Thoracic aorta (tissue), 2 donors: ENCODE measurements at places on chromosomes 2 and 18. TPM values are rescaled to one million over a fixed set of nuclear protein-coding genes. Genes with fewer than 3 reads are reported as not detected.

- no peaks in the 10 kb centered on the region for H3K27me3 ChIP-seq
- no peak overlapping the region for H3K27ac ChIP-seq
- no peak for DNase-seq
- H3K4me3 ChIP-seq = no peak overlapping the region
- no peaks in the 10 kb centered on the region for H3K4me1 ChIP-seq
- no peaks in the 10 kb centered on the region for H3K36me3 ChIP-seq
Observed at GRCh38 chr2:95057535-95058370, 32.2 kb downstream of the MAL start.

DNA sequence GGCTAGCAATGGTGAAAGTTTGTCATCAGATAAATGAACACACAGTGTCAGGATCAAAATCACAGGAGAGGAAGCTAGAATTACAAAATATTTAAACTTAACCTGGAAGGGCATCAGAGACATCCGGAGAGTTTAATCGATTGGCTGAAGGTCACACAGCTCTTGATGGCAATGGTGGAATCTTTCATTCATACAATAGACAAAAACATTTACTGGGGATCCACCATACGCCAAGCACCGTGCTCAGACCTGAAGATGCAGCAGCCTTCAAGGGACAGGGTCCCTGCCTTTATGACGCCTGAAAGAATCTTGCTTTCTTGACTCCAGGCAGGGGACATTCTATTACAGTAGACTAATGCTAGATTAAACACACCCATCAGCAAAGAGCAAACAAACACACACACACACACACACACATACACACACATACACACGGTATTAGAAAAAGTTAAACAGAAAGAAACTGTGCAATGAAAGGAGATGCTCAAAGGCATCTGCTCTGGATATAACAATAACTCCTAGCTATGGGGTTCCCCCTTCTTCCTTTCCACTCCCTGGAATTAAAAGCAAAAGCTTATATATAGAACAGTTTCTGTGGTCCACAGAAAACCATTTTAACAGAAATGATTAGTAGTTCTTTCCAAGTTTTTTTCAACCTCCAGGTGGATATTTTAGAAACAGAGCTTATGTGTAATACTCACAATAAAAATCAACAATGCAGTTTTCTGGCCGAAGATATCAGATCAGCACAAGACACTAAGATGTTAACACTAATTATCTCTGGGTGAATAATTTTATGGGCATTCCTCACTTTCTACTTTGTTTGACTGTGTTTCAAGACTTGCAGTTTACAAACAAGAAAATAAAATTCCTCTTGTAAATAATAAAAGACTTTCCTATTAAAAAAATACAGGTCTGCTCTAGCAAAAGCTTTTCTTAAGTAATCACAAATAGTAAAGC, 151.7 kb downstream of the ANKRD44 start:
- H3K27me3 ChIP-seq = no peaks in the 10 kb centered on the region
- no peaks in the 10 kb centered on the region for H3K36me3 ChIP-seq
- peak overlapping the region; percentile 60 for H3K4me3 ChIP-seq
- peaks cover 25% of the 10 kb centered on the region for H3K4me1 ChIP-seq
- peak overlapping the region; percentile 65 for H3K27ac ChIP-seq
- no peak for DNase-seq

- no peak overlapping the region for H3K4me3 ChIP-seq
- H3K27ac ChIP-seq = no peak overlapping the region
- no peaks in the 10 kb centered on the region for H3K4me1 ChIP-seq
- H3K36me3 ChIP-seq = no peaks in the 10 kb centered on the region
- no peak for DNase-seq
- no peaks in the 10 kb centered on the region for H3K27me3 ChIP-seq
Observed at GRCh38 chr2:75356865-75357264, 157.5 kb upstream of the TACR1 start.

GRCh38 chr2:15788830-15789229, 151.5 kb upstream of the MYCN start:
- DNase-seq = no peak
- H3K27ac ChIP-seq = no peak overlapping the region
- H3K4me3 ChIP-seq = no peak overlapping the region
- H3K4me1 ChIP-seq = no peaks in the 10 kb centered on the region

DNA sequence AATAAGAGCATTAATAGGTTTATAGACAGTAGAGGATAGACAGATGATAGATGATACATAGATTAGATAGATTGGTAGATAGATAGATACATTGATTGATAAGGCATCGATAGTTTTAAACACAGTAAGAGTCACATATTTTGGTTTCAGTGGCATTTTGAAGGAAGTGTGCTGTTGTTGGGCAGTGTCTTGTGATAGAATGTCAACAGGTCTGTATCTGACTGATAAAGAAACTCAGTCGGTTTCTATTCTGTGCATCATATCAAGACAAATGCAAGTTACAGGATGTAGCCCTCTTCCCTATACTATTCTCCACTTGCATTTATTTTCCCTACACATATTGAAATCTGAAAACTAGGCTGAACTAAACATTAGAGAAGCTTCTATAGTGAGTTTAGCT, 1229.0 kb upstream of the ZEB2 start:
- no peak overlapping the region for H3K27ac ChIP-seq
- H3K4me3 ChIP-seq = no peak overlapping the region
- peaks cover 36% of the 10 kb centered on the region for H3K4me1 ChIP-seq
- H3K27me3 ChIP-seq = no peaks in the 10 kb centered on the region
- no peak for DNase-seq
- H3K36me3 ChIP-seq = no peaks in the 10 kb centered on the region

- no peak for DNase-seq
- H3K27me3 ChIP-seq = no peaks in the 10 kb centered on the region
- H3K36me3 ChIP-seq = no peaks in the 10 kb centered on the region
- peak overlapping the region; percentile 93 for H3K27ac ChIP-seq
- peaks cover 31% of the 10 kb centered on the region for H3K4me1 ChIP-seq
Observed at GRCh38 chr18:9712611-9713010, 4.5 kb downstream of the RAB31 start.

GRCh38 chr2:220466251-220466691, 838.8 kb downstream of the SLC4A3 start:
- H3K27ac ChIP-seq = no peak overlapping the region
- no peaks in the 10 kb centered on the region for H3K36me3 ChIP-seq
- H3K27me3 ChIP-seq = no peaks in the 10 kb centered on the region
- peaks cover 15% of the 10 kb centered on the region for H3K4me1 ChIP-seq

GRCh38 chr18:74163019-74163660, 14.8 kb downstream of the TIMM21 start:
- H3K4me3 ChIP-seq = no peak overlapping the region
- no peaks in the 10 kb centered on the region for H3K4me1 ChIP-seq
- peaks cover 11% of the 10 kb centered on the region for H3K36me3 ChIP-seq
- no peak for DNase-seq

GRCh38 chr2:11539317-11540147, 5.7 kb downstream of the GREB1 start:
- H3K27me3 ChIP-seq = no peaks in the 10 kb centered on the region
- H3K4me1 ChIP-seq = no peaks in the 10 kb centered on the region
- DNase-seq = no peak
- no peak overlapping the region for H3K27ac ChIP-seq

ALLC gene
- 1.1 TPM for total RNA-seq

SCRN3 gene
- total RNA-seq = 25.0 TPM

FIGN gene
- 10.8 TPM for total RNA-seq

PJVK gene
- total RNA-seq = 1.8 TPM

STARD6 gene
- total RNA-seq = not detected

KCNG2 gene
- 1.5 TPM for total RNA-seq

IL1RL1 gene
- 32.8 TPM for total RNA-seq

AGAP1 gene
- 20.8 TPM for total RNA-seq
